ENCODE measurements at places on chromosomes 2 and 18.

DNA sequence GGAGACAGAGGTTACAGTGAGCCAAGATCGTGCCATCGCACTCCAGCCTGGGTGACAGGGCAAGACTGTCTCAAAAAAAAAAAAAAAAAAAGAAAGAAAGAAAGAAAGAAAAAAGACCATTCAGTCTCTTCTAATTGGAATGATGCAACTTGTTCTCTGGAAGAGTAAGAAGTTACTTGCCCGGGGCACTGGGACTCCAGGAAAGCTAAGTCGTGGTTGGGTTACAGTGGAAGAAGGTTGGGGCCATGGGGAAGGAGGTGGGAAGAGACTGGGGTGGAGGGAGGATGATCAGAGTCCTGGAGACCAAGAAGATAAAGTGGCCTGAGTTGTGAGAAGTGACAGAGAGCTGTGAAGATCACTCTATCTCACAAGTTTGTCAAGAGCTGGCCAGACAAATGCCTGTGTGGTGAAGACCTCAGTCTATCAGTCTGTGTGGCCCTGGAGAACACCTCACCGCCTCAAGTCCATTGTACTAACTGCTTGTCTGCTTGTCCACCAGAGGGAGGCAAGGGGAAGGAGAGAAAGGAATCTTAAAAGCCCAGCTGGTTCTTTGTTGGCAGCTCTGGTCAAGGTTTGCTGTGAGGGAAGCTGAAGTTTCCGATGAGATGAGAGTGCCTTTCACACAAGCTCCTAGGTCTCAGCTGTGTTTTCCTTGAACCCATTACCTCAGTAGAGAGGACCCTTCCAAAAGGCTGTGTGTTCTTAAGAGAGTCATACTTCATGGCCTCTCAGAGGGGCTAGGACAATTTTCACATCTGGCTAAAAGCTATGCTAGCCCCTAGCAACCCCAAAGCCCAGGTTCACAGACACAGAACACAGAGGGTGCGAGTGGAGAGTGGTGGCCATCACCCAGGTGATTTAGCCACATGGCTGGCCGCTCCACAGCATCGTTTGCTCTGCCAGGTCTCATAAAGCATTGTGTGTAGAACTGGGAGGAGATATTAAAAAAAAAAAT, 72.0 kb upstream of the TMEM178A start:
- DNase-seq: peak; percentile 45

DNA sequence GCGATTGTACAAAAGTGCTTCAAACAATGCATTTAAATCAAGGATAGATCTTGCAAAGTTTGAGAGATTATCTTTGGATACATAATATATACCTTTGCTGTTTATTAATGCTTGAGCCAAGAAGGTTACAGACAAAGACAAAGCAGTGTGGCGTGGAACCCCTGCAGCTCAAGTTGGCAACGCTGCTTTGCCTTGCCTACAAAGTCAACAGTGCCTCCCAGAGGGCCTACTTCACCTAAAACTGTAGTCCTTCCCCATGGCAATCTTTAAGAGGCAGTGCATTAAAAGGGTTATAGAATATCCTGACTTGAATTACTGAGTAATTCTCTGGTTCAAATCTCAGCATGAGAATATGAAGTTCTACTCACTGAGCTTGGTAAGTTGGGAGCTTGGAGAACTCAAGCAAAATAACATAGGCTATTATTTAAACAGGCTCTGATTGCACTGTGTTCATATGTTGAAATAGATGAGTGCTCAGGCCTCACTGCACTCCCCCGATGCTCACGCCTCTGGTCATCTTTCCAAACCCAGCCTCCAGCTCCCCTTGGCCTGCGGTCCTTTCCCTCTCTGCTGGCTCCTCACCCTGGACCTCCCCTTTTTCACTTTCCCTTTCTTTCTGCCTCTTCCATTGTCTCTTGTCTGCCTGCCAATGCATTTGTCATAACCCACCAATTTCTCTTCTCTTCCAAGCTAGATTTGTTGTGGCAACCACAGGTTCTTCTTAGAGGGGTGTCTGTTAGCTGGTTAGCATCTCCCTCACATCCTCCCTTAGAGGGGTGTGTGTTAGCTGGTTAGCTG, 96.5 kb downstream of the MYT1L start:
- DNase-seq: no peak

DNA sequence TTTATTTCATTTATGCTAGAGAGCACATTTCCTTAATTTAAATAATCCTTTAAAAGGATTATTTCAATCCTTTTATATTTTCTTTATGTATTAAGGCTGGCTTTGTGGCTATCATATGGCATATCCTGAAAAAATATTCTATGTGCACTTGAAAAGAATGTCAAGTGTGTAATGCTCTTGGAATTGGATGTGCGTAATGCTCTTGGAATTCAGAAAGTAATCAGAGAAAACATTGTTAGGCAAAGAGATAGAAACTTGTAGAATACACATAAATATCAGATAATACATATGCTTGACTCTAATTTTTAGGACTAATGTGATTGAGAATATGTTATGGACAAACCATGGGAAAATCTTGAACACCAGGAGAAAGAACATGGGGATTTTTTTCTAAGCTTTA, 197.5 kb upstream of the COL3A1 start:
- peak; percentile 68 for DNase-seq

DNA sequence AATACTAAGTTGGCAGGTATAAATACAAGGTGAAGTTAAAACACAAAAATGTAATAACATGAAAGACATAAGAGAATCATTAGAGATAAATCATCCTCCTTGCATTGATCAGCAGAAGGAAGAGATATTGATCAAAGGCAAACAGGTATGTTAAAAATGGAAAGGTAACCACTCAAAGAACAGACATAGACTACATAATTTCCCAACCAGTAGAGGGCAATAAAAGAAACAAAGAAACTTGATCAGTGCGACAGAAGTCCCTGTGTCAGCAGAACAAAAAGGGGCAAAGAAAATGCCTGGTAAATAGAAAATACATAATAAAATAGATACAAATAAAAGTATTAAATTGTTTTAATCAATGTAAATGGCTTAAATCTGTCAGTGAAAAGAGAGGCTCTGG, 53.6 kb downstream of the FAM228A start:
- no peak for DNase-seq

DNA sequence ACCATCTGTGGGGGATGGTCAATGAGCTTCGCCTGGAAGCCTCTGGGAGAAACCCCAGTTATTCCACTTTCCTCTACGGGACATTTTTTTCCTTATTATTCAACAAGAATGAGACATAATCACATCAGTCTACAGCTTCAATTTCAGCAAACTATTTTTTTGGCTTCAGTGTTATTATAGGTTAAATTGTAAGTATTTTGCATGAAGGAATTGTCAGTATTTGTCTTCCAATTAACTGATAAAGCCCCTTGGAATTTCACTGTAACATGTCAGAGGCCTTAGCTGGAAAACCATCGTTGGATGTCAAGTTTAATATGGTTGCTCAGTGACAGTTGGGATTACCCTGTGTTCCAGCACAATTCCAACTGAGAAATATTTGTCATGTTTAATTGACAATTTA, 480.9 kb upstream of the CHST9 start:
- DNase-seq: no peak

DNA sequence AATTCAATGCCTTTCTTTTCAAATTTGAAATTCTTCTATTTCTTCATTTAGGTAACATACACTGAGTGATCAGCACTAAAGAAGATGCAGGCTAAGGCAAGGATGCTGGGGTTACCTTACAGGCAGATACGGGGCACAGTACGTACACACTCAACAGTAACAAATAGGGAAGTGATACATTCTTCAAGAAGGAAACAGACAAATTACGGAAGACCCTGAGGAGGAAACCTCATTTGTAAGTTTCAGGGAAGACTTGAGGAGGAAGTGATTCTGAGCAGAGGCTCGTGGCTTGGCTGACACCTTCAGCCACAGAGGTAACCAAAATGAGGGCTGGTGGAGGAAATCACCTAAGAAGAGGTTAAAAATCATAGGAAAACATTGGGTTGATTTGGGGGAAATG, 1108.3 kb upstream of the KLHL29 start:
- no peak for DNase-seq

DNA sequence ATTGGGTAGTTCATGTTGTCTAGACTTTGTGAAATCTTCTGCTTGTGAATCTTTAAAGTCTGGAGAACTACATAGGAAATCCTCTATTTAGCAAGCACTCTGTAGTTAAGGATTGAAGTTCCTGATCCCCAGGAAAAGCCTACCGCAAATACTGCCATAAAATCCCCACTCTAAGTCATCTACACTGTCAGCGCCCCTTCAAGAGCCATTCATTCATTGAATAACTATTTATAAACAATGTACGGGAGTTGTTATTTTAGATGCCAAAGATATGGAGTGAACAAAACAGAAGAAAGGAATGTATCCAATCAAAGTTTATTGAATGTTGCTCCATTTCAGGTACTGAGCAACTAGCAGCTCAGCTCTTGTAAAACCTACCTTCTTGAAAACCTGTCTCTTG, 36.5 kb upstream of the SLC39A10 start:
- DNase-seq: no peak

DNA sequence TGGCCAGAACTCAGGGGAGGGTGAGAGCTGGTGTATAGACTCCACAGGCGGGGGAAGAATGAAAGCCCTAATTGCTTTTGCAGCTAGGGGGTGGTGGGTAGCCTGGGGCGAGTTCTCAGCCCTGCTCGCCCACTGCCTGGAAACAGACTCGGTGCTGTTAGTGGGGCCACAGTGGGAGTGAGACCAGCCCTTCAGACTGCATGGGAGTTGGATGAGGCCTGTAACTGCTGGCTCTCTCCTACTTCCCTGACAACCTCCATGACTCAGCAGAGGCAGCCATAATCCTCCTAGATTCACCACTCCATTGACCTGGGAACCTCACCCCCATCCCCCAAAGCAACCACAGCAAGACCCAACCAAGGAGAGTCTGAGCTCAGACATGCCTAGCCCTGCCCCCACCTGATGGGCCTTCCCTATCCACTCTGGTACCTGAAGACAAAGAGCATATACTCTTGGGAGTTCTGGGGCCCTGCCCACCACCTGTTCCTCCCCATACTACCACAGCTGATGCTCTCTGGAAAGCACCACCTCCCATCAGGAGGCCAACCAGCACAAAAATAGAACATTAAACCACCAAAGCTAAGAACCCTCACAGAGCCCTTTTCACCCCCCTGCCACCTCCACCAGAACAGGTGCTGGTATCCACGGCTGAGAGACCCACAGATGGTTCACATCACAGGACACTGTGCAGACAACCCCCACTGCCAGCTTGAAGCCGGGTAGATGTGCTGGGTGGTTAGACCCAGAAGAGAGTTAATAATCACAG, 226.3 kb downstream of the EIPR1 start:
- DNase-seq: no peak

DNA sequence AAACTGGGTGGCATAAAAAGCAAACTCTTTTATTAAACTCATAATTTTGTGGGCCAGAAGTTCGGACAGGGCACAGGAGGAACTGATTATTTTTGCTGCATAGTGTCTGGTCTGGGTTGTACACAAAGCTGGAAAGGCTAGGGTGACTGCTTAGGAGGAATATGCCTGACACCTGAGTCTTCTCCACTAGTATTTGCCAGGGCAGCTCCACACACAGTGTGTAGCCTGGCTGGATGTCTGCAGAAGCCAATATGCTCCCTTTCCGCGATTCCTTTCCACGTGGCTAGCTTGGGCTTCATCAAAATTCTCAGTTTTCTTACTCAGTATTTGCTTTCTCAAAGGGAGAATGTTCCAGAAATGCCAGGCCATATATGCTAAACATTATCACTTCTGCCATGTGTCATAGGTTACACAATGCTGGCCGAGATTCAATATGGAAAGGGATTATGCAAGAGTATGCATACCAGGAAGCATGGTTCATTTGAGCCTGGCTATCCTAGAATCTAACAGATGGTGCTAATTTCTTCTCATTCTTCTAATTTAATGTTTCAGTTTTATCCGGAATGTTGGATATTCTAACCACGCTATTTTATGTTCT, 142.7 kb upstream of the DOK6 start:
- no peak for DNase-seq

GRCh38 chr18:2857491-2858131, 10.8 kb downstream of the EMILIN2 start:
- DNase-seq: peak; percentile 29

DNA sequence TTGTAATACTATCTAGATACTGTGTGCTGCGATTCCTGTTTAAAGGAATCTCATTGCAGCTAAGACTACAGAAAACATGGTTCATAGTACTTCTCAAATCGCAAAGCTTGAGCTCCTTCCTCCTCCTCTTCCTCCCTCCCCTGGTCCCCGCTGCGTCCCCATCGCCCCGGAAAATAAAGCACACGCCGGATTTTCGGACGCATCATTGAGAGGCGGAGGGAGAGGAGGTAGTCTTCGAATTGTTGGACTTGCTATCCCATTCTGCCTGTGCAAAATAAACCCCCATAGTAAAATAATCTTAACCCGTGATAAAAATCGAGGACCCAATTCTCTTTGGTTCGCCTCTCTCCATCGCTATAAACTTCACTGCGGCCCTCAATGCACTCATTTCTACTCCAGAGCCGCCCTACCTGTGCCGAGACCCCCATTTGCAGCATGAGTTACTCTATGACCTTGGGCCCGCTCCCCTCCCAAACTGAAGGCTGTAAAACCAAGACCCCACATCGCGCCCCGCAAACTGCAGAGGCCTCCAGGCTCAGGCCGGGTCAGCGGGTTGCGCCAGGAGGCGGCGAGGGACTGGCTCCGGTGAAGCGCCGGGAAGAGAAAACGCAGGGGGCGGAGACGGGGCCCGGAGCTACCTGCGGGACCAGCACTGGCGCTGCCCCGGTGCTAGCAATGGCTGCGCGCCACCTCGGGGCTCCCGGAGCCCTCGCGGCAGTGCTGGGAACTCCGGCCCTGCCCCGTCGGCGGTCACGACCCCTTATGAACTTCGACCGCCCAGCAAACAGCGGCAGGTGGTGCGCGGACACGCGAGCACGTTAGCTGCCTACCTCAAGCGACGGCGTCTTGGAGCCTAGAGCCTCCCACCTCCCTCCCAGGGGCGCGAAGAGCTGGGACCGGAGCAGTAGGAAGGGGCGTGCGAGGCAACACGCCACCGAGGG, 649 bp downstream of the ESCO1 start:
- DNase-seq: no peak

DNA sequence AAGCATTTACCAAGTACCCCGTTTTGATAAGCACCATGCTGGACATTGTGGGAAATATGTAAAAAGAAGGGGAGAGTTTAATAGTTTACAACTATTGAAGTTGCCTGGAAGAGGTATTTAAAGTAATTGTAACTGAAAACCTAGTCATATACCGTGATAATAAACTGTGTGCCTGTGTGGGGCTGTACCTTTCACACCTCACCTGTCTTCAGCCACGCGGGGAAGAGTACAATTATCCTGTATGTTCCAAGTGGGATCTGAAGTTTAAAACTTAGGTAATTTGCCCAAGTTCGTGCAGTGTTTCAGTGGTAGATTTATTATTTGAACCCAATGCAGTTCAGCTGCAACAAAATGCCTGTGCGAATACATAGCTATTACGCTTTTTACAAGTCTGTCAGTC, 128.2 kb upstream of the TMEM200C start:
- DNase-seq: no peak

- DNase-seq: no peak
Measured at GRCh38 chr2:133452583-133452982, 115.7 kb downstream of the NCKAP5 start.

Data from HS-27A (cell line).